ENCODE measurements at places on chromosomes 7 and 10. TPM values are rescaled to one million over a fixed set of nuclear protein-coding genes. Genes with fewer than 3 reads are reported as not detected.
A peak's percentile ranks its signal among the peaks of the same experiment; 100 is the strongest.

DNA sequence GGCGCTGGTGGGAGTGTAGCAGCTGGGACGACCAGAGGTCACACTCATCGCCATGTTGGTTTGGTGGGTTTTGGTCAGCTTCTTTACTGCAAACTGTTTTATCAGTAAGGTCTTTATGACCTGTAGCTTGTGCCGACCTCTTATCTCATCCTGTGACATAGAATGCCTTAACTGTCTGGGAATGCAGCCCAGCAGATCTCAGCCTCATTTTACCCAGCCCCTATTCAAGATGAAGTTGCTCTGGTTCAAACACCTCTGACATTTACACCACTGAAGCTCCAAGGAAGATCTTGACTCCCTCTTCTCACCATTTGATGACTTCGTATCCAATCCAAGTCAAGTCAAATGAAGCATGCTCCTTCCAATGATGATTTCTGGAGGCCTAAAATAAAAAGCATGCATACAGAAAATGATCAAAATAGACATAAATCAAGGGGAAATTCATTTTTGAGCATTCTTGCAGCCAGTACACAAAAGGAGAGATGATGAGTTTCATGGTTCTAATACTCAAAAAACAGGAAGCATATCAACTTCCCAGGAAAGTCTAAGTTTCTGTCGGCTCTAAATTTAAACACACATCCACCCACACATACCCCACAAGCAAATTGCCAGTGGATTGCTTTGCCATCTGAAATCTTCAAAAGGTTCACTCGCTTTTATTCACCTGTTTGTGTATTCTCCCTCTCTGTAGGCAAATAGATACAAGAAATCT lies 2.4 kb upstream of the PSMG3 start:
- H3K4me1 ChIP-seq, result peaks cover 26% of the 10 kb centered on the region
- no peak overlapping the region for H3K4me3 ChIP-seq
- no peak for DNase-seq

IGFBP1 gene
- total RNA-seq, result not detected

ZNF862 gene
- total RNA-seq, result 1.8 TPM

DNA sequence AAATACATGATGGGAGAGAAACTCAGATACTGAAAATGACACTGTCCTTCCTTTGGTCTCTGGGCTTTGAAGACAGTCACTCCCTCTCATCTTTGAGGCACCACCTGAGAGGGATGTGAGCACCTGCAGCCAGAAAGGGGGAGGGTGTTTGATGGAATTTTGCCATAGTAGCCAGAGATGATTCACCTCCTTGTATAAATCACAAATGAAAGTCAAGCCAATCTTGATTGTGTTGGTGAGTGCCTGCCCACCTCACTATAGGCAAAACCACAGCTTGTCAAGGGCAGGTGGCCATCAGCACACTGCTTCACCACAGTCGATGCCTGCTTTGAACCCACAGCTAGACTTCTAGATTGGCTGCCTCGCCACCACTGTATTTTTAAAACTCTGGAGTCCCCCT lies 48.2 kb downstream of the PON1 start:
- H3K4me3 ChIP-seq, result no peak overlapping the region
- no peak overlapping the region for H3K27ac ChIP-seq
- DNase-seq, result no peak
- no peaks in the 10 kb centered on the region for H3K27me3 ChIP-seq

PITRM1 gene
- total RNA-seq, result 70.4 TPM

- H3K27ac ChIP-seq, result no peak overlapping the region
- no peaks in the 10 kb centered on the region for H3K27me3 ChIP-seq
- H3K4me1 ChIP-seq, result no peaks in the 10 kb centered on the region
- DNase-seq, result no peak
- no peak overlapping the region for H3K4me3 ChIP-seq
Measured at GRCh38 chr7:88150033-88150432, 69.8 kb downstream of the SRI start.

GRCh38 chr7:2079332-2080059 lies 153.2 kb downstream of the MAD1L1 start:
- peak; percentile 59 for DNase-seq
- H3K27ac ChIP-seq, result peak overlapping the region; percentile 64
- no peak overlapping the region for H3K4me3 ChIP-seq
- H3K36me3 ChIP-seq, result peaks cover 4% of the 10 kb centered on the region
- peaks cover 77% of the 10 kb centered on the region for H3K4me1 ChIP-seq
- H3K27me3 ChIP-seq, result no peaks in the 10 kb centered on the region

GRCh38 chr7:94348142-94348541 lies 46.6 kb upstream of the COL1A2 start:
- no peaks in the 10 kb centered on the region for H3K27me3 ChIP-seq
- H3K27ac ChIP-seq, result no peak overlapping the region
- no peak overlapping the region for H3K4me3 ChIP-seq
- H3K4me1 ChIP-seq, result no peaks in the 10 kb centered on the region
- DNase-seq, result no peak
- no peaks in the 10 kb centered on the region for H3K36me3 ChIP-seq

DNA sequence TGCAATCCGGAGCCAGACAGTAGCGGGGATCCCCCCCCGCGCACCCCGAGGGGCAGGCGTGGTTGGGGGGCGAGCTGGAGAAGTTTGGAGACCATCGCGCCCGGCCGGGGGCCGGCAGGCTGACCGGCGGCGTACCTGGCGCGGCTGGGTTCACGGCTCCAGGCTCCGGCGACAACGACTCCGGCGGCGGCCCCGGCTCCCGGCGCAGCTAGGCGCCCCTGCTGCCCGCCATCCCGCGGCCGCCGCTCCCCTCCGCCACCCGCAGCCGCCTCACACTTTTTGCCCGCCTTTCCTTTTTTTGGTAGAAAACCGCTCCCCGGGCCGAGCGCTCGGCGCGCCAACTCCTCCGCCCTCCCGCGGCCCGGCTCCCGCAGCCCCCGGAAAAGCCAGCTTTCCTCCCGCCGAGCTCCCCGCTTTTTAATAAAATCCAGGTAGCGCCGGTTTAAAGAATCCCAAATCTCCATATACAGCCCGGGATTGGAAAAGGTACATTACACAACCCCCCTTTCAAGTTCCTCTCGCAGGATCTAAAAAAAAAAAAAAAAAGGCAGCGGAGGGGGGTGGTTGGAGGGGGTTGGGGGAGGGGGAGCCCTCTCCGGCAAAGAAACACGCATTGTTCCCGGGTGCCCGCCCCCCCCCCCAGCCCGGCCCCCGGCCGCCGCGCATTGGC lies at the start of gene TNRC18:
Gene TNRC18, minus strand, starts transcription at position 529 of the 670 bp plus-strand sequence. CDS start 2,588 bp downstream, outside the sequence.
- DNase-seq, result peak; percentile 97
- H3K4me3 ChIP-seq, result peak within 1 kb of the TSS; percentile 93
- peaks cover 6% of the 10 kb centered on the region for H3K36me3 ChIP-seq
- H3K4me1 ChIP-seq, result peaks cover 30% of the 10 kb centered on the region

SPACDR gene
- total RNA-seq, result 1.2 TPM

COL28A1 gene
- total RNA-seq, result 0.13 TPM

- peaks cover 8% of the 10 kb centered on the region for H3K4me1 ChIP-seq
- no peaks in the 10 kb centered on the region for H3K27me3 ChIP-seq
- DNase-seq, result no peak
- H3K27ac ChIP-seq, result no peak overlapping the region
- 0 out of 3 replicates have a peak, but pooled peaks cover 2% of the 10 kb centered on the region for H3K36me3 ChIP-seq
Measured at GRCh38 chr10:95391164-95391563, 100.4 kb upstream of the PDLIM1 start.

GRCh38 chr7:29177963-29178600 lies 16.5 kb upstream of the CHN2 start:
- no peak overlapping the region for H3K4me3 ChIP-seq
- no peak for DNase-seq
- no peaks in the 10 kb centered on the region for H3K27me3 ChIP-seq
- no peak overlapping the region for H3K27ac ChIP-seq
- no peaks in the 10 kb centered on the region for H3K36me3 ChIP-seq
- H3K4me1 ChIP-seq, result no peaks in the 10 kb centered on the region

DNA sequence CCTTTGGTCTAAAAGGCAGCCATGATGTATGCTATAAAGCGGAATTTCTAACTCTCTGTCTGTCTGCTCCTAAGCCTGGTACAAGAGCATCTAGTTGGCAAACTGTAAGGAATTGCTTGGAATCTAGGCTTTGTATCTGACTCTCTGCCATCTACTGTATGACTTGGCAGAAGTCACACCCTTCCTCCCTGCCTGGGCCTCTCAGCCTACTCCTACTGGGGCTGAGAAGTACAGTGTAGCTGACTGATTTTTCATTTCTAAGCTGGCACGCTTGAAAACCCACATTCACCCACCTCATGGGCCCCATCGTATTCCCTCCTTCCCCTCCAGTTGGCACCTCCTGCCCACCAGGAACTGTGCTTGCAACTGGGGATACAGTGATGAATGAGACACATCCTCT lies 435.2 kb downstream of the PLXNA4 start:
- no peaks in the 10 kb centered on the region for H3K4me1 ChIP-seq
- no peak for DNase-seq
- peaks cover 5% of the 10 kb centered on the region for H3K27me3 ChIP-seq

DNA sequence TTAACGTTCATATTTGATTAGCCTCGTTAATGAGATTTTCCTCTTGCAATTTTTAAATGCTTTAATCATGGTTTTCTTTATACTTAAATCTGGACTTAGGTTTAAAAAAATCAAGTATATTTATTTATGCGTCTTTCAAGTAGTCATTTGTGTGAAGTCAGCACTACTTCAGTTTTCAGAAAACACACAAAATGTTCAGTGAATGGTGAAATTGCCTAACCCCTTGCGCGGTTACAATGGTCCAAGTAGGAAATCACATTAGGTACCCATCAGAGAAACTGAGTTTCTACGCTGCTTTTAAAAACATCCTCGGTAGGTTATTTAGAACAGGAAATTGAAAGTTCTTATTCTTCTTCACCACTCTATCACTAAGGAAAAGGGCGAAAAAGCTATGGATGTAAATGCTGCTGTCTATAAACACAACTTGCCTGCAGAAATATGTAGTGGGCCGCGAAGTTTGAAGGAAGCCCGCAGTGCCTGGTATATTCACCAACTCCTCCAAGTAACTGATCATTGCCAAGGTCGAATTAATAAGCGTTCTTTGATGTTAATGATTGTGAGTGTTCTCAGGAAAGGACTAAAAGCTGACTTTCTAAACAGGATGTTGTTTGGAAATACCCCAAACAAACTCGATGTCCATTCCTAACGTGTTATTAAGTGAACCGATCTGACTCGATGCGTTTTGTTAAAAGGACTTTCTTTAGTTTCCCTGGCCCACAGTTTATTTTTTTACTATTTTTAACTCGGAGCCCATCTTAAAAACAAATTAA lies 1.0 kb downstream of the SYPL1 start:
- DNase-seq, result no peak
- H3K4me1 ChIP-seq, result peaks cover 19% of the 10 kb centered on the region
- H3K27ac ChIP-seq, result peak overlapping the region; percentile 92
- H3K4me3 ChIP-seq, result peak overlapping the region; percentile 79
- peaks cover 5% of the 10 kb centered on the region for H3K36me3 ChIP-seq

TMEM273 gene
- total RNA-seq, result 63.1 TPM

STOX1 gene
- 0.42 TPM for total RNA-seq

DNA sequence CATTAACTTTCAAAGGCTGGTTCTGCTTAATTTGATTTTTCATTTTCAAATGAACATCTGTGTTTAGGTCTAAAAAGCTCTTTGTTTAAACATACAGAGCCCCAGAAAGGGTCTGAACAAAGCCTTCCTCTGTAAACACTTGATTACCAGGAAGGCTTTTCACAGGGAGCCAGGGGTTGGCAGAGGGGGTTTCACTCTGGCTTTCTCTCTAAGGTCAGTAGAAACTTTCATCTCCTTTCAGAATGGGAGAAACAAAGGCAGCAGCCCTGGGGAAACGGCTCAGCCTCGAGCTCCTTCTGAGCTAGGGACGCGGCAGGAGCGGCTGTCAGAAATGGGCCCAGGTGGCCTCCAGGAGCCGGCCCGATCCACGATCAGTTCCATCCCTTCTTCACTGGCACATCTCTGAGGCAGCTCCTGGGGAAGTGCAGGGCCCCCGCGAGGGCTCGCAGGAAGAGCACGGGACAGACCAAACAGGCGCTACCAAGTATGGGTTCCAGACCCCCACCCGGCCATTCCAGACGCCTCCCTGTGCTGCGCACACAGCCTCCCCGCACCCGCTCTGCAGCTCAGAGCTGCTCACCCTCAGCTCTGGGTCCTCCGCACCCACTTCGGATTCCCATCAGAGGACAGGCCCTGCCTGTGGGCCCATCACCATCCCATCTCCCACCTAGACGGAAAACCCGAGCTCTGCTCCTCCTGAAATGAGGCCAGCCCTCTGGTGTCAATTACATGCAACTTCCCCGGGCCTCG lies 124.1 kb downstream of the MAD1L1 start:
- DNase-seq, result no peak
- H3K27ac ChIP-seq, result no peak overlapping the region
- no peak overlapping the region for H3K4me3 ChIP-seq
- no peaks in the 10 kb centered on the region for H3K27me3 ChIP-seq

DNA sequence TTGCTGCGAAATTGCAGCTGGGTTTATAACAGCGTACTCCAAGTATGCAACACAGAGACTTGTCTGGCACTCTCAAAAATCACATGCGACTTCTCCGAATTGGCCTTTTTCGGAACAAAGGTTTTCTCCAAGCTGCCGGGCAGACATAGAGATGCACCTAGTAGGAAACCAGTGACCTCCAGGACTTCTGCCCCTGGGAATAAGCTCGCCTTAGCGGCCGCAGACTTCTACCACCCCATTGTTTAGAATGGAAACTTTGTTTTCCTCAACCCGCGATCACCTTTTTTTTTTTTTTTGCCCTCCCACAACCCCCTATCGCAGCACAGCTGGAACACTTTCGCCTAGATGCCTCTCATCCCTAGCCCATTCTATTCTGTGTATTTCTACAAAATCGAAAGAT lies 4.9 kb upstream of the HOXA10 start:
- no peak overlapping the region for H3K27ac ChIP-seq
- H3K4me3 ChIP-seq, result no peak overlapping the region
- DNase-seq, result no peak
- H3K4me1 ChIP-seq, result no peaks in the 10 kb centered on the region
- no peaks in the 10 kb centered on the region for H3K36me3 ChIP-seq

Measured in K562 (cell line).